ENCODE measurements at places on chromosomes 12 and 14. TPM values are rescaled to one million over a fixed set of nuclear protein-coding genes. Genes with fewer than 3 reads are reported as not detected.

The SLC8A3 gene
- total RNA-seq = not detected

The KERA gene
- total RNA-seq = not detected

The RDH5 gene
- 5.5 TPM for total RNA-seq

The NFATC4 gene
- total RNA-seq = not detected

The CISTR gene
- not detected for total RNA-seq

DNA sequence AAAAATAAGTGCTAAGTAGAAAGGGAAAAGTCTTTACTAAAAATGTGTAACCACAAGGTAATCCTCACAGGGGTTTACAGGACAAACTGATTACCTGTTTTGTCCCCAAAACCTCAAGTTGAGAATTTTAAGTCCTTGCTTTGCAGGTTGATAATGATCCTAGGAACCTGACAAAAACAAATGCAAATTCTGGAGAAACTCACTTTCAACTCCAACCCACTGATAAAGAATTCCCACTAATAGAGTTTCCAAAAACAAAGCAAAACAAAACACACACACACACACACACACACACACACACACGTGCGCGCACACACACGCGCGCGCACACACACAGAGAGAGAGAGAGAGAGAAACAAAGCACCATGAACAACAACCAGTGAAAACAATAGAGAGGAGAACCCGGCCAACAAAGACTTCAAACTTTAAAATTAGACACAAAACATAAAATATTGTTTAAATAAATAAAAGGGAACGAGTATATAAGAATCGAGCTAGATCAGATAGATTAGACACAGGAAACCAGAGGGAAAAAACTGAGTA, 187.0 kb upstream of the FOXN3 start:
- DNase-seq = peak; percentile 28

DNA sequence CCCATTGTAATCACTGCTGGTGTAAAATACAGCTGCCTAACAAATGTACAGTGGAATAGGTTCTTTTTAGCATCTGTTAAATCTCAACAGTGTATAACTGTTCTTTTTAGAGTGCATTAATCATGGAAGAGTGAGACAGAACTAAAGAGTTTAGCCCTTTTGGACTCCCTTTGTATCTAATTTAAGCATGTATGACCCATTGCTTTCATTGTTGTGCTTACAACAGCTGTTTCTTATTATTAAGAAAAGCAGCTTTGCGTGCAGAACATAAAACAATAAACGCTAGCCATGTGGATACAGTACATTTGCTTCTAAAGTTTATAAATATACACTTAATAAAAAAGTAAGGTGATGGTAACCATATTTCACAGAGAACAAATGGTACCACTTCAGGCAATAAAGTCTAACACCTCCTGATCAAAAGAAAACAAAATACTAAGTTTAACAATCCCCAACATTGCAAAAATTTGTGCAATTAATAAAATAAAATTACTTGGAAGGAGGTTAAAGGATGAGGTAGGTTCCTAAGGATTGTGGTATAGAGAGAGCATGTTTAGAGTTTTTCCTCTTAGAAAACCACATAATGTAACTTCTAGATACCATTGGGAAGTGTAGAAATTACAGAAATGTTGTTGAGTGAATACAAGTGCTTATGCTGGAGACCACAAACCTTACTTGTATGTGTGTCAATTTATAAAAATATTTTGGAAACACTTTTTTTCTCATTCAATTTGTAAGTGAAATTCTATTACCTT, 448.7 kb downstream of the SLC6A15 start:
- no peak for DNase-seq

GRCh38 chr14:50379563-50379962, 17.1 kb downstream of the CDKL1 start:
- DNase-seq = no peak

- DNase-seq = no peak
Measured at GRCh38 chr12:126191949-126192348, 1126.7 kb downstream of the AACS start.

- DNase-seq = no peak
Measured at GRCh38 chr14:65003394-65003793, 16.7 kb downstream of the FNTB start.

- no peak for DNase-seq
Measured at GRCh38 chr12:108455706-108456105, 59.4 kb upstream of the FICD start.
